ENCODE measurements at places on chromosomes 1 and 21.

GRCh38 chr1:176501599-176501998 is 38.6 kb downstream of the PAPPA2 start:
- DNase-seq, result no peak

DNA sequence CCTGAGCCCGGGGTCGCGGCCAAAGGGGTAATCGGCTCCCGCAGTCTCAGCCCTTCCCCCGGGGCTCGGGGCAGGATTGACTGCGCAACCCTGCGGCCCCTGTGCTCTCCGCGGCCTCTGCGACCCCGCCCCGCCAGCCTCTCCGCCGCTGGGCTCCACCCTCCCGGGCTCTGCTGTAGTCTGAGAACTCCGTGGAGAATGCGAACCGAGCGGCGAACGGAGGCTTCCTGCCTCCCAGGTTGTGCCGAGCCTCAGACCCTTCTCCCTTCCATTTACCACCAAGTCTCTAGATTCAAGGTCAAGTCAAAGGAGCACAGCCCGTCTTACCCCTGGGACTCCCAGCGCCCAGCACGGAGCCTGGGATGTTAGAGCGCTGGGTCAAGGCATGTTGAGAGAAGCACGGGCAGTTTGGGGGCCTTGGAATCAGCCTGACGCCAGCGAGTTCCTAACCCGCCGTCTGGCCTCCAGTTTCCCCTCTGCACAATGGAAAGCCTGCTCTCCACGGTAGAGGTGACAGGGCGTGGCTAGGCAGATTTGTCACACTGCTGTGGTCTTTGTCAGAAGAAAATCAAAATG is 3.0 kb downstream of the ATP2B4 start:
- DNase-seq, result peak; percentile 58

GRCh38 chr21:17491716-17492414 is 21.0 kb upstream of the CXADR start:
- no peak for DNase-seq

- DNase-seq, result no peak
These were observed 2.8 kb downstream of the HES4 start for GRCh38 chr1:996851-997712.

GRCh38 chr21:42534421-42535378 is 21.0 kb downstream of the SLC37A1 start:
- peak; percentile 45 for DNase-seq

- DNase-seq, result no peak
These were observed 242.5 kb upstream of the VAMP3 start for GRCh38 chr1:7528386-7529198.

GRCh38 chr1:165463978-165464377 is 19.1 kb upstream of the RXRG start:
- no peak for DNase-seq

DNA sequence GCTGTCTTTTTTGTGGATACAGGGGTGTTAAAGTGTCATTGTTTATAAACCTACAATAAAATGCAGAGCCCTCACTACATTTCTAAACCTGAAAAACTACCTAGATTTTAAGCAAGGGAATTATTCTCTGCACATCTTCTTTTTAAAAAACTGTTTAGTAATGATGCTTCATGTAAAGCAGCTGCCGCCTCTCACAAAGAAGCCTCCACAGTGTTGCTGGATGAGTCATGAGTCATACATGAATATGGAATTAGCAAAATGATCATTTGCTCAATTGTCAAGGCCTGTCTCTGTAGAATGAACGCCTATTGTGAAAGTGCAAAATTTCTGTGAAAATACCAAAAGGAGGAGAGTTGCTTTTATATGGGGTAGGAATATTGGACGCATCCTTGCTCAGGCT is 259.5 kb upstream of the CHRM3 start:
- DNase-seq, result no peak

- DNase-seq, result no peak
These were observed 137.3 kb downstream of the SLC30A10 start for GRCh38 chr1:219790834-219791615.

DNA sequence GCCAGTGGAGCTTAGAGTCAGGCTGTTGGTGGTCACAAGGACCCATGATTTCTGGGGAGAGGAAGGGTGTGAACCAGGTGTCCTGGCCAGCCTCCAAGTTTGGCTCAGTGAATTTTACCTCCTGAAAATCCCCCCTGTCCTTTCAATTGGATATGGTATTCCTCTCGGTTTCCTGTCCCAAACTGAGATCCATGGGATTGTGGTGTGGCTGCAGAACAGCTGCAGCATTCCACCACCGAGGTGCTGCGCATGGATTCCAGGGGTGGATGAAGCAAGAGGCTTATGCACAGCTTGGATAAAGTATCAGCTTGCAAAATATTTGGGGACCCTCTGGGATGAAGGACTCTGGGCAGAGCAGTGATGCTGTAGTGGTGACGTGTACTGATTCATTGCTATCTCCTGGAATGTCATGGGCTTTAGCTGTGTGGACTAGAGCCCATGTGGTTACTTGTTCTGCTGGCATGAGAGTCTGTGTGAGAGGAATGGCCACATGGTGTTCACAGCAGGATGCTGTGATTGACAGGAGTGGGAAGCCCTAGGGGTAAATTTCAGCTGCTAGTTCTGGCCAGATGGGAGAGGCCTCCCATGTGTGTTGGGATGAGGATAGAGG is 148.7 kb upstream of the SPAG17 start:
- DNase-seq, result no peak
